ENCODE measurements at places on chromosomes 13 and 19. TPM values are rescaled to one million over a fixed set of nuclear protein-coding genes. Genes with fewer than 3 reads are reported as not detected.
A peak's percentile ranks its signal among the peaks of the same experiment; 100 is the strongest.

- H3K27ac ChIP-seq = no peak overlapping the region
- no peaks in the 10 kb centered on the region for H3K4me1 ChIP-seq
- no peak for DNase-seq
- H3K4me3 ChIP-seq = no peak overlapping the region
- no peaks in the 10 kb centered on the region for H3K36me3 ChIP-seq
Measured at GRCh38 chr13:95357875-95358274, 56.6 kb upstream of the ABCC4 start.

DNA sequence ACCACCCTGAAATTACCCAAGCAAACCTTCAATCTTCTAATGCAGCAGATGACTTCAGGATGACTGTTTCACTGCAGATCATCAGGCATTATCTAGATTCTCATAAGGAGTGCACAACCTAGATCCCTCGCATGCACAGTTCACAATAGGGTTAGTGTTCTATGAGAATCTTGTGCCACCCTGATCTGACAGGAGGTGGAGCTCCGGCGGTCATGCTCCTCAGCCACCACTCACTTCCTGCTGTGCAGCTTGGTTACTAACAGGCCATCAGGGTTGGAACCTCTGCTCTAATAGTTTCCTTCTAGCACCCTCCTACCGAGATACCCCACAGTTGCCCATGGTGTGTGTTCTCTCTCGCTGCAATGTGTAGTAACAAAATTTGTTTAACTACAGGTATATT is 442.8 kb downstream of the FGF14 start:
- H3K4me3 ChIP-seq = no peak overlapping the region
- H3K27me3 ChIP-seq = no peaks in the 10 kb centered on the region
- no peaks in the 10 kb centered on the region for H3K4me1 ChIP-seq
- no peak for DNase-seq
- no peak overlapping the region for H3K27ac ChIP-seq

- no peak for DNase-seq
- H3K27ac ChIP-seq = no peak overlapping the region
- H3K27me3 ChIP-seq = no peaks in the 10 kb centered on the region
- no peak overlapping the region for H3K4me3 ChIP-seq
- H3K4me1 ChIP-seq = peaks cover 92% of the 10 kb centered on the region
Measured at GRCh38 chr13:41006978-41007743, 12.0 kb downstream of the ELF1 start.

GRCh38 chr13:33571618-33572017 is 246.3 kb upstream of the RFC3 start:
- no peak for DNase-seq
- H3K4me3 ChIP-seq = no peak overlapping the region
- H3K4me1 ChIP-seq = no peaks in the 10 kb centered on the region
- no peak overlapping the region for H3K27ac ChIP-seq

DNA sequence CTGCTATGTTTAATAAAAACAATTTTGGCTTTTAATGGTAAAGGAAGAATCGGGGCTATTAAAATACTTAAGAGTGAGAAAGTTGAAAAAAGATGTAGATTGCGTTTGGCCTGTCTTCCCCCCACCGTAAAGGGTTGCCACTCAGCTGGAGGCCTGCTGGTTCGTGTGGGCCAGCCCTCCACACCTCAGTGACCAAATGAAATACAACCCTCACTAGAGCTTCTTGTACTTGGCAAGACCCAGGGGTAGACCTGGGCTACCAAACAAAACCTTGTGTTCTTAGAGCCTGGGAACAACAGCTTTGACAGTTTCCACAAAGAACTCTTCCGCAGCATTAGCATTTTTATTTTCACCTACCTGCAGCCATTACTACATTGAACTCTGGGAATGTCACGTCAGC is 152.8 kb upstream of the PABPC3 start:
- H3K36me3 ChIP-seq = no peaks in the 10 kb centered on the region
- no peaks in the 10 kb centered on the region for H3K27me3 ChIP-seq
- no peak for DNase-seq
- H3K4me1 ChIP-seq = no peaks in the 10 kb centered on the region
- H3K27ac ChIP-seq = no peak overlapping the region

- H3K4me1 ChIP-seq = peaks cover 23% of the 10 kb centered on the region
- no peak overlapping the region for H3K27ac ChIP-seq
- H3K27me3 ChIP-seq = peaks cover 61% of the 10 kb centered on the region
- no peak overlapping the region for H3K4me3 ChIP-seq
- peaks cover 34% of the 10 kb centered on the region for H3K36me3 ChIP-seq
- DNase-seq = peak; percentile 86
Measured at GRCh38 chr19:996051-996838, 4.0 kb upstream of the GRIN3B start.

DNA sequence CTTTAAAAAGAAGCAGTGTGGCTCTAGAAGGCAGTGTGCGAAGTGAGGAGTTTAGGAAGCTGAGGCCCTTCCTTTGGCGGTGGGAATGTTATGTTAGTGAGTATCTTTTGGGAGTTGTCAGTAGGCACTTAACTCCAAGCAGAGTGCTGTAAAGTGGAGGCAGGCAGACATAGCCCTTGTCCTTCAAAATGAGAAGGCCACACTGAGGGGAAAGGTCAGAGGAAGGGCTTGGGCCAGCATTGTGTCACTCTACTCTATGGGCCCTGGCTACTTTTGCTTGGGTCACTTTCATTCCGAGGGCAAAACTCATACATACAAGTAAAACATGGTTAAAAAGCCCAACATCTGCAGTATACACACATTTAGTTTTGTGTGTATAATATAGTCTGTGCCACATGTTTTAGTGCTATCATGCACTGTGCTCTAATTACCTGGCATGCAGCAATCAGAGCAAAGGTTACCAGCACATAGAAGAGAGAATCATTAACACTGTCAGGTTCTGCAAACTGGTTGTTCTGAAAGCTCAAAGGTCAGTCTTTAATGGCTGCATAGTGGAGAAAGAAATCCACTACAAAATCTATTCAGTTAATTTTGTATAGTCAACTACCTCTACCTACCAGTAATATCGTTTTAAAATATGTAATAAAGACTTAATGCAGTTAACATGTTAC is 64.4 kb downstream of the WASF3 start:
- H3K27me3 ChIP-seq = no peaks in the 10 kb centered on the region
- no peaks in the 10 kb centered on the region for H3K36me3 ChIP-seq
- H3K27ac ChIP-seq = no peak overlapping the region
- H3K4me3 ChIP-seq = no peak overlapping the region

Gene AP2A1
- 108 TPM for total RNA-seq

Gene IRGC
- total RNA-seq = not detected

Gene KCNRG
- 0.86 TPM for total RNA-seq

Gene TEX29
- total RNA-seq = 0.54 TPM

Gene PRTN3
- total RNA-seq = 9.6 TPM

Gene TTC9B
- not detected for total RNA-seq

All from spleen (tissue), 13 donors.